T-helper 2 cell (primary cell): ENCODE measurements at places on chromosomes 1 and 21.

DNA sequence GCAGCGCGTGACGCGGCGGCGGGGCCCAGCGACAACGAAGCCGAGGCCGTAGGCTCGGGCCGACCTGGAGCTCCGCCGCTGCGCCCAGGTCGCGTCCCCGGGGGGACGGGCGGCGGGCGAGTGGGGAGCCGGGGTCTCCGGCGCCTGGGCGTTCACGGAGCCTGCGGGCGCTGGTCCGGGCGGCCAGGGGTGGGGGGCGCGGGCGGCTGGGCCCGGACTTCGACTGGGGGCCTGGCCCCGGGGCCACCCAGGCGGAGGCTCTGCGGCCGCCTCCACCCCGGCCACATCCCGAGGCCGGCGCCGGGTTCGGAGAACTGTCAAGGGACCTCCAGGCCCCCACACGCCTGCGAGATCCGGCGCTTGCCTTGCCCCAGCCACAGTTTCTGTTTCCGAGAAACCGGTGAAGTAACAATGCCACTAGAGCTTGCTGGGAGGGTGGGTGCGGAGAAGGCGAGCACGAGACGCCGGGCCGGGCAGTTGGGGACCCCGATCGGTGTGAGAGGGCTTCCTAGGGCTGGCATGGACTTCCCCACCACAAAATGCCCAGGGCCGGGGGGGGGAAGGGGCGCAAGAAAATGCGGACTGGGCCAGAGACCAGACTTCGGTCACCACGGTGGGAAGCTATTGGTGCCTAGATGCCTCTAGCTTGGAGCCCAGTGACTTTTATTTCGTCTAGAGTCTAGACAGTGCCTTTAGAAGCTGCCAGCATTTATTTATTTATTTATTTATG, 501 bp downstream of the FBXO6 start:
- no peak for DNase-seq

- DNase-seq: no peak
Measured at GRCh38 chr21:31396399-31396798, 52.3 kb upstream of the TIAM1 start.

DNA sequence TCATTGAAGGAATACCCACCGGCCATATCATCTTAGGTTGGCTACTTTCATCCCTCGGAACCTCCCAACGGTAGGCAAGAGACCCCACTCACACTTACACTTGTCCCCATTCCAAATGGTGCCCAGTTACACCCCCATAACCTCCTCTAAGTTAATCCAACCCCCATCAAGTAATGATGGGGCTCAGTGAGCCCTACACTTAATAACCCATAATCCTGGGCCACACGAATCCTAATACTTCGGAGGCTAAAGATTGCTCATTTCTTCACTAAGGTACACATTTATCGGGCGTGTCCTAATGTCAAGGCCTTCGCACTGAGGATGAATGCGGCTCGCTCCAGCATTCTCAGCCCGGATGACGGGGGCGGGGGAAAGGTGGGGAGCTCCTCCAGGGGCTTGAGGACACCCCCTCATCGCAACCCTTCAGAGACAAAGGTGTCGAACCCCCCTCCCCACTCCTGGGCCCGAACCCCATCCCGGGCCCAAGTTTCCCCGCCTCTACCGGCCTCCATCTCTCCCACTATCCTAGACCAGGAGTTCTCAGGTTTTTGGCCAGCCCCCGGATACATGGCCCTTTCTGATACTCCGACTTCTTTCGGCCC, 435 bp downstream of the ILF2 start:
- DNase-seq: no peak

DNA sequence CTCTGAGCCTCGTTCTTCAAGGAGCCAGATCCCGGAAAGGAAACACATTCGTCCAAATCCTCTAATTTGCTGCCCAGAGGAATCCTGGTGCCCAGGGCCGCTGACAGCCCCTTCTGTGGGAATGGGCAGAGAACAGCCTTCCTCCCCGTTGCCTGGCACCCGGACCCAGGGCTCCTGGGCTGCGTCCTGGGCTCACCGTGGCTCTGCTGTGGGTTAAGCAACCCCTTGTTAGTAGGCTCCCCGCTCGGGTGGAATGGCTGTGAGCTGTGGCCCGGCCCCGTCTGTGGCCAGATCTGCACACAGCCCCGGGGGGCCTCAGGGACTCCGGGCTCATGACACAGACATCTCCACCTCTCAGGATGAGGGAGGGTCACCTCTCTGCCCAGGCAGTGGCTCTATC, 122.9 kb upstream of the ARHGEF16 start:
- DNase-seq: no peak

- DNase-seq: no peak
Measured at GRCh38 chr1:228851193-228851592, 115.9 kb downstream of the RHOU start.

- DNase-seq: no peak
Measured at GRCh38 chr1:168554603-168555483, 11.0 kb upstream of the XCL2 start.

GRCh38 chr1:19739628-19740027, 60.1 kb downstream of the TMCO4 start:
- no peak for DNase-seq

DNA sequence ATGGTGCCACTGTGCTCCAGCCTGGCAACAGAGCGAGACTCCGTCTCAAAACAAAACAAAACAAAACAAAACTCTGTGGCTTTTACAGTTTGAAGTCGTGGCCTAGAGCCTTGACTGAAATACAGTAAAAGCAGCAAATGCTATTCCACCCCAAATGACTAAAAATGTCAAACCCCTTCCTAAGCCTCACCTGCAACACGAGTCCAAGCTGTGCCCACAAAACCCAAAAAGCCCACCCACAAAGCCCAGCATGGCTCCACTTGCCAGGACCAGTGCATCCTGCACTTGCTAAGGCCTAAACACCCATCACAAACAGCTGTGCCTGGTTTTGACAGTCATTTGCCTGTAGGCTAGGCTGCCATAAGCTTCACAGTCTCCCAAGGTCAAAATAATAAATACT, 21.3 kb downstream of the VAV3 start:
- no peak for DNase-seq

DNA sequence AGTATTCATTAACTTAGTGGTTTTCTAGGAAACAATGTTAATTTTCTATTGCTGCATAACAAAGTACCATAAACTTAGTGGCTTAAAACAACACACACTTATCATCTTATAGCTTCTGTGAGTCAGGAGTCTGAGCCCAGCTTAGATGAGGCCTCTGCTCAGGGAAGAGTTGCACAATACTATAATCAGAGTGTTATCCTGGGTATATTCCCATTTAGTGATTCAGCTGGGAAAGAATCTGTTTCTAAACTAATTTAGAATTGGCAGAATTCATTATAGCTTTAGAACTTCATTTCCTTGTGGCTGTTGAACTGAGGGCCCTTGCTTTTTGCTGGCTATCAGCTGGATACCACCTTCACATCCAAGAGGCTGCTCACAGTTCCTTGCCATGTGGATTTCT, 515.5 kb downstream of the BRINP3 start:
- no peak for DNase-seq

- DNase-seq: no peak
Measured at GRCh38 chr1:33143176-33143575, 38.7 kb downstream of the TRIM62 start.

DNA sequence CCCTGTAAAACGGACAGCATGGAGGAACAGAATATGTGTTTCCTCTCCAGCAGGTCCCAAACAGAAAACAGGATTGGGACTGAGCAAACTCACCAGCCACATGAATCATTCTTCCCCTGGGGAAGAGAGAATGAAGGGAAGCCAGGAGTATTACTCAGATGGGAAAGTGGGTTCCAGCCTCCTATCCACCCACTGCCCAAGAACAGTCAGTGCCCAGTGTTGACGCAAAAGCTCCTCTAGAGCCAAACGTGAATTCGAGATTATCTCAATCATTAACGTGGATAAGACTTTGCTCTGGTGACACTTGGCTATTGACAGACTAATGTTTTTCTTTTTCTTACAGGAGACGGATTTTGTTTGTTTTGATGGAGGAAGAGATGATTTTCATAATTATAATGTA, 9.3 kb downstream of the MIA3 start:
- DNase-seq: no peak

- no peak for DNase-seq
Measured at GRCh38 chr1:222781251-222781650, 33.6 kb upstream of the DISP1 start.

DNA sequence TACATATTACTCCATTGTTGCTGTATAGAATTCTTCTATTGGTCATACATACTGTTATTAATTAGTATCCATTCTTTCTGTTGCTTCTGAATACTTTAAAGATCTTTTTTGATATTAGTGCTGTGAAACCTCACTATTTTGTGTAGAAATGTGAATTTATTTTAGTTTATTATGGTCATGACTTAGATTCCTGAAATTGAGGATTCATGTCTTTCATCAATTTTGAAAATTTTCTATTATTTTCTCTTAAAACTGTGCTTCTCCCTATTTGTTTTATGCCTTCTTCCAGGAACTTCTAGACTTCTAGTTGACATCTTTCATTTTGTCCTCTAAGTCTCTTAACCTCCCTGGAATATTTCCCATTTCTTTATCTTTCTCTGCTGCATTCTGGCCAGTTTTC, 113.1 kb downstream of the NTPCR start:
- no peak for DNase-seq

- no peak for DNase-seq
Measured at GRCh38 chr21:16194788-16195537, 465.2 kb downstream of the USP25 start.

DNA sequence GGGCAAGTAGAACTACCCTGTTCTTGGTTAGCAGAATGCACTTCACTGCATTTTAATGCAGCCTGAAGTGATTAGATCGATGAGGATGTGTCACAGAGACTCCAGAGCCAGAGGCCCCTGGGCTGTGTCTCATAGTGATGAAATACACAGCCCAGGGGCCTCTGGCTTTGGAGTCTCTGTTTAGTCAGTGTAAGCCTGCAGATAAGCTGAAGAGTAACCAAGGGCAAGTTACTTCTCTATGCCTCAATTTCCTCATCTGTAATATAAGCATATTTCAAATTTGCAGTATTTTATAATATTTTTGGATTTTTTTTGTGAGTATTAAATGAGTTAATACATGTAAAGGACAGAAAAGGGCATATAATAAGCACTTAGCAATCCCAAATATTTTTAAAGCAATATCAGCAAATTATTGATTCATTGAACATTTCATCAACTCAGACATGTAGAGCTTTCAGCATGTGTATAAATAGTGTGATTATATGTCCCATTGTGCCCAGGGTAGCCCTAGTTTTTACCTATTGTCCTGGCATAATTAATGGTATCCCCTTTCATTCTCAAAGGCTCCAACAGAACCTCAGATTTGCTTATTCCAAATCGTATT, 23.6 kb upstream of the APOBEC4 start:
- no peak for DNase-seq

DNA sequence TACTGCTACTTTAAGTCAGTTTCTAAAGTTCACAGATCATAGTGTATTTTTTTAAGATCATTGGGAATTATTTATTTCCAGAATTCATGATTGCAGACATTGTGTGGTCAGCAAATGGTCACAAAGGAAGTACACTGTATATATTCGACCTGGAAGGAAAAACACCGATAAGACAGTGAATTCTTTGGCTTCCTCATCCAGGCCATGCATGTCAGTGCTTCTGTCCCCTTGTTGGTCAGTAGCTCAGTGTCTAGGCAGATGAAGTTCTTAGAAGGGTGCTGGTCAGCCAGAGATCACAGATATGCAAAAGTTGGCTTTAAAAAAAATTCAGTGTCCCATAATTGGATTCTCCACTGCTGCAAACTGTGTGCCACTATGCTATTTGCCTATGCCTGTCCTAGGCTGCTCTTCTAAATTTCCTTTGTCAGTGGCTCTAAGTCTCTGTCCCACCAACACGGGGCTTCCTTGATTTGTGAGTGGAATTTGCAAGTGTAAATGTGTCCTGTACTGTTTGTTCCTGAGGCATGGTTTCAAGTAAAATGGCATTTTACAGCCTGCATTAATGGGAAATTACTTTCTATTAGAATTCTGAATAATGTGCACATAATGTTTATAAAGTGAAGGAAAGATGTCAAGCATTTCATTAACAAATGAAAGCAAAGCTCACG, 12.0 kb upstream of the VAMP4 start:
- DNase-seq: no peak

DNA sequence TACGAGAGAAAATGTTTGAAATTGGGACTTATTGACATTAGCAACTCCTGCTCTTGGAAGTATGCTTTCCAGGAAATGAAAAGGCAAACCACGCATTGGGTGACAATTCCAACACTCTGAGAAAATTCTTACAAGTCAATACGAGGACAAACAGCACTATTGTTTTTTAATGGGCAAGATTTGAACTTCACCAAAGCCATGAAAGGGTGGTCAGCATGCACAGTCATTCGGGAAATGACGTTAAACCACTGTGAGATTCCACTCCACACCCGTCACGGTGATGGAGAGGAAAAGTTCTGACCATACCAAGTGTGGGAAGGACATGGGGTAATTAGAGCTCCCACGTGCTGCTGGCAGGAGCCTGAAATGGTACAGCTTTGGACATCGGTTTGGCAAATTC, 12.2 kb upstream of the PRXL2B start:
- DNase-seq: no peak

GRCh38 chr1:226064816-226065248, 2.3 kb downstream of the H3-3A start:
- DNase-seq: no peak

DNA sequence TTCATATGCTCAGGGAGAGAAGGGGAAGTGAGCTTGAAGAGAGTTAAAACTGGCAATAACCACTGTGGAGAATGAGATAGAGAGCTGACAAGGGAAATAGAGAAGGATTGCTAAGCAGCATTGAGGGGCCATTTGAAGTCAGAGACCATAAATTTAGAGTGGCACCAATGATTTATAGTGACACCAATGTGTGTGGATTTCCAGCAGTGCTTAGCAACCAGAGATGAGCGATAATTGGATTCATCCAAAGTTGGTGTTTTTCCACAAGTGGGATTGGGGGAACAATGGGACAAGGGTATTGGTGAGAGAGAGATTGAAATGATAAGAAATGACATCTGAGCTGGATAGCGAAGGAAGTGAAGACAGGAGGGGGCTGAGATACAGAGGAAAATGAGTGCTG, 114.1 kb downstream of the C1orf94 start:
- DNase-seq: no peak

DNA sequence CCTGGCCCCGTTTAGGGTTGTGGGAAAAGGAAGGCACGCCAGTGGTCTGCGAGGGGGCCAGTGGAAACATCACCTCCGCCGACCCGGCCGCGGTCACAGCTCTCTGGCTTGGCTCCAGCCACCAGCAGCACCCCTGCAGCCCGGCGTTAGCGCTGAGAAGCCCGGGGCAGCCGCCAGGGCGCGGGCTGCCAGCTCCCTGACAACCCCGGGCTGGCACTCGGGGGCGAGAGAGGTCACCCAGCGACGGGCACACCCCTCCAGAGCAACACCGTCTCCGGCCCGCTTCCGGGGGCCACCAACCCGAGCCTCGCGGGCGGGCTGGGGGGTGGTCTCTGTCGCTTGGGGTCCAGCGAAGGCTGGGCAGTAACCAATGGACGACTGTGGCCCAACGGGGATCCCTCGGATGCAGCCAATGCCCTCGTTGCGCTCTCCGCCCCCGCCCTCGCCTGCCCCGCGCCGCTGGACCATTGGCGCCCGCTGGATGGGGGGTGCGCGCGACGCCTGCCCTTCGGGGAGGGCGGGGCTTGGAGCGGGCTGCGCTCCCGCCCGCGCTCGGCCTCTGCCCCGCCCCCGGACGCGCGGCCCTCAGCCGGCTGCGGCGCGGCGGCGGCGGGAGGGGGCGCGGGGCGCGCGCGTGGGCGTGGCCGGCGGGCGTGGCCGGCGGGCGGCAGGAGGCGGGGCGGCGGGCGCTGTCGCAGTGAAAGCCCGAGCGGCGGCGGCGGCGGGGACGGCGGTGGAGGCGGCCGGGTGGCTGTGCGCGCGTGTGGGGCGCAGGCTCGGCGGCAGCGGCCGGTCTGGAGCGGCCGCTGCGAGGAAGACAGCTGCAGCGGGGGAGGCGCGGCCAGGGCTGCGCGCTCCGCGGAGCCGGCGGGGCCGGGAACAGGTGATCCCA, at the start of gene MAN1C1:
Gene MAN1C1, plus strand, starts transcription at position 697 of the 892 bp plus-strand sequence. CDS start 1,007 bp downstream, outside the sequence.
- DNase-seq: peak; percentile 77
